ENCODE measurements at places on chromosomes 13 and 19.

- peak; percentile 24 for DNase-seq
These were observed 4.6 kb downstream of the KLF12 start for GRCh38 chr13:74129500-74130191.

DNA sequence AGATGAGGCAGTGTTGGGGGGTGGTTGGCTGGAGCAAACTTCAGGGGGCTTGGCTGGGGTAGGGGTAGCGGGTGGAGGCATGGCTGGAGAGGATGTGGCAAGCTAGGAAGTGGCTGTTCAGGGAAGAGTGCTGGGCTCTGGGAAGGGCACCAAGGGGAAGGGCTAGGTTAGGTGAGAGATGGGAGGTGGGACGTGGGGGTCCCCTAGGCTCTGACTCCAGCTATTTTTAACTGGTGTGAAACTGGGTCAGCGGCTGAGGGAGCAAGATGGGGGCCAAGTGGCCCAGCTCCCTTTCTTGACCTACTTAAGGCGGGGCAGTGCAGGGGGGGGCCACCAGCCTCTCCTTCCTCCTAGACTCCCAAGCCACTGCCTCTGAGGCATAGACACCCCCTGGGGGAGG lies 7.3 kb downstream of the KCNC3 start:
- no peak for DNase-seq

DNA sequence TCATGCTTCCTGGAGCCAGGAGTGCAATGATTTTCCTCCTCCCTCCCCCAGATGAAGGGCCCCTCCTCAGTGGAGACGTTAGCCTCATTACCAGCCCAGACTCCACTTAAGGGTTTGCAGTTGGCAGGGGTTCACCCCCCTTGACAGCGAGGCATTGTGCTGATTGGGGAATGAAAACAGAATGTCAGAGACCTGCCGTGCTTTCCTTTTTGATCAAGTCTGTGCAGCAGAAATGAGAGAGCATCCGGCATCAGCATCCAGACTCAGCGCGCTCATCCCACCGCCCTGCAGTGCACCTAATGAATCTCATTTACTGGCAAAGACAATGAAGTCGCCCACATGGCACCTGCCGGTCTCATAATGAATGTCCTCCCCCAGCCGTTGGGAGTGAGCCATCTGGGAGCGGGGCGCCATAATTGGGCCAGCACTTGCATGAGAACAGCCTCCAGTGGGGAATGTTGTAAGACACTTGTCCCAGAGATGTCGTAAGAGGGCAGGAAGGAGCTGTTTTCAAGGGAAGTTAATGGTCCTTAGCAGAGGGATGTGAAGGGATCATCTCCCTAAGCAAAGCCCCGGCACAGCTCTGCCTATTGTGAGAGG lies 98.3 kb upstream of the UQCRFS1 start:
- peak; percentile 27 for DNase-seq

GRCh38 chr13:99658261-99658991 lies 157.2 kb downstream of the TM9SF2 start:
- peak; percentile 90 for DNase-seq

- DNase-seq = no peak
These were observed 210.4 kb downstream of the DCLK1 start for GRCh38 chr13:35920816-35921215.

Data from NCI-H748 treated with DMSO at 0.1 percent for 48 hours (cell line).